ENCODE measurements at places on chromosomes 5 and 9.

DNA sequence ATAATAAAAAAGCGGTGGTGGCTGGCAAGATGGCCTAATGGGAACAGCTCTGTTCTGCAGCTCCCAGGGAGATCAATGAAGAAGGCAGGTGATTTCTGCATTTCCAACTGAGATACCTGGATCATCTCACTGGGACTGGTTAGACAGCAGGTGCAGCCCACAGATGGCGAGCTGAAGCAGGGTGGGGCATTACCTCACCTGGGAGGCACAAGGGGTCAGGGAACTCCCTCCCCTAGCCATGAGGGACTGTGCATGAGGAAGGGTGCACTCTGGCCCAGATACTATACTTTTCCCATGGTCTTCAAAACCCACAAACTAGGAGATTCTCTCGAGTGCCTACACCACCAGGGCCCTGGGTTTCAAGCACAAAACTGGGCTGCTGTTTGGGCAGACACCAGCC lies 45.6 kb upstream of the PTGER4 start:
- DNase-seq = no peak

DNA sequence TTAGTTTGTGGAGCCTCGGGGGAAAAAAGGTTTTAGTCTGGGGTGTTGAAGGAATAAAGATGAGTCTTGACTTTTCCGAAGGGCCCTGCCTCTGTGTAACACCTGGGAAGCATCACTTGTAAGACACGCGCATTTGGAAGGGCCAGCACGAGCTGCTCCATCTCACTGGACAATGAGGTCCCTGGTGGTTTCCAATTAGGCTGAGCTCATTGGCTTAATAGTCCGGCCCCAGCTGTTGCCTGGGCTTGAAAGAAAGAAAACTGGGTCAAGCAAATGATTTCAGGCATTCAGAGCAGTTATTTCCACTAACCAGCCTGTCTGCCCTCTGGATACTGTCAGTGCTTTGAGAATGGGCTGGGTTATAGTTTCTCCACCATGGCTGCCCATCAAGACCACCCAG lies 64.5 kb downstream of the NSUN2 start:
- no peak for DNase-seq

- DNase-seq = no peak
These were observed 1099.9 kb upstream of the DMAC1 start for GRCh38 chr9:8899511-8899910.

- DNase-seq = no peak
These were observed 89.6 kb downstream of the RIC1 start for GRCh38 chr9:5718296-5719032.

DNA sequence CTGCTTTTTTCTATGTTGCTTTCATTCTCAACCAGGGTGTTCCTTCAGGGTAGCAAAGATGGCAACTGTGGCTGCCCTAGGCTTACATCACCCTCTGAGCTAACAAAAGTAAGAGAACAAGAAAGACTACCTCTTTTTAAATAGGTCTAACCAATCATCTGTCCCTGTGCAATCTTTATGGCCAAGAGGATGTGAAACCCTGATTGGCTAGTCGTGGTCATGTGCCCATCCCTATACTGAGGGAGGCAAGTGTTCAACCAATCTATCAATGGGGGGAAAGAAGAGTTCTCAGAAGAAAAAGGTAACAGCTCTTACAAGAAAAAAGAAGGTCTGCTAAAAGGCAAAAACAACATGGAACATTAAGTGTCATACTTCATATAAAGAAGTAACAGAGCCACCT lies 11.7 kb upstream of the SNCAIP start:
- no peak for DNase-seq

DNA sequence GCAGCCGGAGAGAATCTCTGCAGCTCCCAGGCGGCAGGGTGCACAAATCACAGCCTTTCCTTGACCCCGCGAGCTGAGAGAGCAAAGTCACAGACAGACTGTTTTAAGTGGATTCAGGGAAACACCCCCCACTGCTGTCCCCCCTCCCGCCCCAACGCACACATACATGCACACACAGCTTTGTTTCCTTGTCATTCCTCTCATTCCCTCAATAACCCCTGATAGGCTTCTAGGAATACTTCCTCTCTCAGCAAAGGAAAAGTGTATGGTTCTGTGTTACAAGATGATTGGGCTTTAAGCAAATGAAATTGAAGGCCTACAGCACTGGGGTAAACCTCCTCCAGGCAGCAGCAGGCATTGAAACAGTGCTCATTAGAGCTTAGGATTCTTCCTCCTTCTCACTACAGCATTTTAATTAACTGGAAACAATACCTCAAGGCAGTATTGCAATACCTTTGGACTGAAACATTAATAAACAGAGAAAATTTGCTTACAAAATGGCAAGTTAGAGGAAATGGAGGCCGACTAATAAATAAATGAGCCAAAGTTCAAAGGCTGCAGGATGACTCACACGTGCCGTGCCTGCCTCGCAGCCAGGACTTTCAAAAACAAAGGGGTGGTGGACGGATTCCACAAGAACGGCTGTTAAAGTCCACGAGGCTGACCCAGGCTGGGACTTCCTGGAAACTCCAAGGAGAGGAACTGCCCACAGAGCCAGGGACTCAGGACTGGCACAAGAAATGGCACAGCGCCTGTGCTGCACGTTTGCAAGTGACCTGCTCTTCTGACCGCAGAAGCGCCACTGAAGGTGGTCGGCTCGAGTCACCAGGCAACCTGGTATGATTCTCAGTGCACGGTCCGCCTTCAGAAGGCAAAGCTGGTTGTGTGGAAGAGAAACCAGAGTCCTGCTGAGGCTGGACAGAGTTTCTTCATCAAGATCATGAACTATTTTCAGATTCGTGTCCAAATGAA lies 236.2 kb downstream of the SYK start:
- no peak for DNase-seq

Measured in CD4-positive, alpha-beta T cell treated with Interleukin-1 beta for 1 hour (primary cell).